ENCODE measurements at places on chromosomes 7 and 10. TPM values are rescaled to one million over a fixed set of nuclear protein-coding genes. Genes with fewer than 3 reads are reported as not detected.

- H3K4me3 ChIP-seq = no peak overlapping the region
- peaks cover 5% of the 10 kb centered on the region for H3K27me3 ChIP-seq
- H3K36me3 ChIP-seq = no peaks in the 10 kb centered on the region
- no peak for DNase-seq
Observed at GRCh38 chr10:1575481-1576244, 161.7 kb downstream of the ADARB2 start.

GRCh38 chr10:58781873-58782488 is 269.3 kb downstream of the BICC1 start:
- H3K27me3 ChIP-seq = no peaks in the 10 kb centered on the region
- no peaks in the 10 kb centered on the region for H3K4me1 ChIP-seq
- H3K27ac ChIP-seq = no peak overlapping the region
- DNase-seq = no peak
- no peaks in the 10 kb centered on the region for H3K36me3 ChIP-seq

- no peaks in the 10 kb centered on the region for H3K27me3 ChIP-seq
- H3K4me1 ChIP-seq = no peaks in the 10 kb centered on the region
- H3K27ac ChIP-seq = no peak overlapping the region
- no peak for DNase-seq
Observed at GRCh38 chr10:24114556-24114955, 94.4 kb upstream of the KIAA1217 start.

DNA sequence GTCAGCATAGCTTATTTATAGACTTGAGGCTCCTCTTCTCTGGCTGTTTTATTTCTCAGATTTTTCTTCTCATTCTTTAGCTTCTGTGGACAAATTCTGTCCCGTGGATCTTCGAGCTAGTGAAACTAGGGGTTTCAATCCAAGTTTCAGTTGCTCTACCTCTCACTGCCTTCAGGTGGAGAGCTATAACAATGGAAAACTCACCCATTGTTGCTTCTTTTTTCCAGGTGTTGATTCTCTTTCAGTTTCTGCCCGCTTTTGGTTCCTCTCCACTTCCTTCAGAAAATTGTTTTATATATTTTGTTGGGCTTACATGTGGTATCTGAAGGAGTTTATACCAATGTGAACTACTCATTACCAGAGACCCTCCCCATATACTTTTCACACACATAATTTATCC is 266.1 kb downstream of the TCF7L2 start:
- H3K36me3 ChIP-seq = no peaks in the 10 kb centered on the region
- no peak overlapping the region for H3K27ac ChIP-seq
- no peaks in the 10 kb centered on the region for H3K4me1 ChIP-seq

DNA sequence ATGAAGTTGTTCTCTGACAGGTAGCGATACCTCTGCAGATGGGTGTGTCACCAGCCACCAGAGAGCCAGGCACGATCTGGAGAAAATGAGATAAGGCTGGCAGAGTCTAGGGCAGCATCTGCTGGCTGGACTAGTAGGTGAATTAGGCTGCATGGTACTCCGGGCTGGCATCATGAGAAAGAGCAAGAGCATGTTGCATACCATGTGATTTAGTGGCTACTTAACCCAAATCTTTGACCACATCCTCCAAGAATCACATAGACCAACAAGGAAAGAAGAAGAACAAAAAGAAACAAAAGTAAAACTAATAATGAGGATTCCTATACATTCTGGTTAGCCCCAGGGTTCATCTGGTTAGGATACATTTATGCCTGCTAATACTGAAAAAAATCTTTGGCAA is 23.4 kb upstream of the FAM170B start:
- no peak overlapping the region for H3K4me3 ChIP-seq
- peaks cover 22% of the 10 kb centered on the region for H3K4me1 ChIP-seq
- no peak for DNase-seq
- peaks cover 9% of the 10 kb centered on the region for H3K27me3 ChIP-seq
- peaks cover 5% of the 10 kb centered on the region for H3K36me3 ChIP-seq

GRCh38 chr10:124062390-124062789 is 31.0 kb downstream of the CHST15 start:
- H3K27ac ChIP-seq = no peak overlapping the region
- H3K4me3 ChIP-seq = no peak overlapping the region

- H3K4me1 ChIP-seq = peaks cover 32% of the 10 kb centered on the region
- no peak overlapping the region for H3K27ac ChIP-seq
- no peak overlapping the region for H3K4me3 ChIP-seq
- no peak for DNase-seq
- H3K36me3 ChIP-seq = peaks cover 2% of the 10 kb centered on the region
- H3K27me3 ChIP-seq = peaks cover 91% of the 10 kb centered on the region
Observed at GRCh38 chr10:100733329-100733728, 12.1 kb upstream of the PAX2 start.

DNA sequence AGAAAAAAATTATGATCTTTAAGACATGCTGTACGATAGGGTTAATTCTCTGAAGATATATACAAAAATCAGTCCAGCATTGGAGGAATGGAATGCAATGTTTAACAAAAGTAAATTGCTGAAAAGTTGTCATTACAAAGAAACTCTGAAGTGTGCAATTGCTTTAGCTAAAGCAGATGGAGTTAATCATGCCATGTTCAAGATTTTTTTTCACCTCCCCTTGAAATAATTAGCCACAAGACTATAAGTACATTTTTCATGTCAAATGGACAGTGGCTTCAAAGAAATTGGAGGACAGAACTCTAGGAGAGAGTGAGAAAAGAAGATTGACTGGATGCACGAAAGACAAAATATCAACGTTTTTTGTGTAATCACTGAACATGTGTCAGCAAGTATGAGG is 63.1 kb upstream of the MEOX2 start:
- no peak overlapping the region for H3K4me3 ChIP-seq
- no peaks in the 10 kb centered on the region for H3K4me1 ChIP-seq
- H3K36me3 ChIP-seq = no peaks in the 10 kb centered on the region
- DNase-seq = no peak

- DNase-seq = no peak
- H3K4me3 ChIP-seq = peak overlapping the region; percentile 97
- H3K27ac ChIP-seq = peak overlapping the region; percentile 99
- peaks cover 34% of the 10 kb centered on the region for H3K36me3 ChIP-seq
- peaks cover 88% of the 10 kb centered on the region for H3K4me1 ChIP-seq
Observed at GRCh38 chr7:150736864-150737263, 354 bp upstream of the GIMAP5 start.

GRCh38 chr10:71266147-71266917 is 52.7 kb upstream of the SLC29A3 start:
- peaks cover 5% of the 10 kb centered on the region for H3K27me3 ChIP-seq
- H3K27ac ChIP-seq = no peak overlapping the region
- DNase-seq = no peak
- H3K4me1 ChIP-seq = no peaks in the 10 kb centered on the region
- H3K36me3 ChIP-seq = no peaks in the 10 kb centered on the region

DNA sequence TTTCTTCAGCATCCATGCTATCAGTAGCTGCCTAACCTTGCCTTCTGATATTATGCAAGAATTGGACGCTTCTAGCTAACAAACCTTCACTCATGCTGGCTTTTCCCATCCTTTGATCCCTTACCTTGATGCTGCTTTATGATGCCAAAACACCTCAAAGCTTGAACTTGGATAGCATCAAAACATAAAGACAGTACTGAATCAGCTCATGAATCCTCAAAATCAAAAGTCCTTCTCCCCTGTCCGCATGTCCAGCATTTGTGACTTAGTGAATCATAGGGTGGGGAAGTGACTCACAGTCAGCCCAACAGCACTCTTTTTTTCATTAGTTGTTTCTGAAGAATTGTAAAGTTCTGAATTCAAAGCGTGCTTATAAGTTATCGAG is 89.5 kb upstream of the PIK3CG start:
- no peak overlapping the region for H3K27ac ChIP-seq
- no peak for DNase-seq
- H3K4me3 ChIP-seq = no peak overlapping the region
- peaks cover 37% of the 10 kb centered on the region for H3K4me1 ChIP-seq

DNA sequence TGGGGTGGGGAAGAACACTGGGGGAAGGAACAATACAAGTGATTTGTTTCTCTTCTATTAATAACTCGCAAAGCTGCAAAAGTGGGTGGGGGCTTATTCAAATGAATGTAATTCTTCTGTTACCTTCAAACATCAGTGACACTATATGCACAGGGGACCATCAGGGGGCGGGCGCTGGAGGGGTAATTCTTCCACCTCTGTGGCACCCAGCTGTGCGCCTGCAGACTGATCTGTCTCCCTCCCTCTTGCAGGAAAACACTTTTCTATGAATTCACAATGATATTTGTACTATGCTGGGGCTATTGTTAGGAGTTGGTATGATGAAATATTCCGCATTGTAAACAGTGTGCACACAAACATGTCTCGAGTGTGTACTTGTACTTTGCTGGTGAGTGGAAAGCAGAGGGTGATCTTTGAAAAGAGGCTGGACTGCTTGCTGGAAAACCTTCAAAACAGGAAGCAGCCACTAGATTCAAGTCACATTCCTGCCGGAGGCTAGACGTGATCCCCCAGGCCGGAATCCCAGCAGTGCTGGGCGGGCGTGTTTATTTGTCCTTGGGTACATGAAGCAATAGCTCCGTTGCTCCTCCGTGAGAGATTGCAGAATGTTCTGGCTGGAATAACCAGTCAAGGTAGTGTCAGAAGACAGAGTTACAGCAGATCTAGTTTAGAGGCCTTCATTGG is 15.8 kb upstream of the BNIP3 start:
- peaks cover 13% of the 10 kb centered on the region for H3K27me3 ChIP-seq
- H3K4me3 ChIP-seq = no peak overlapping the region
- H3K4me1 ChIP-seq = no peaks in the 10 kb centered on the region
- no peaks in the 10 kb centered on the region for H3K36me3 ChIP-seq
- no peak for DNase-seq
- no peak overlapping the region for H3K27ac ChIP-seq

GRCh38 chr10:22548344-22548743 is 166.0 kb downstream of the PIP4K2A start:
- no peak overlapping the region for H3K27ac ChIP-seq
- no peaks in the 10 kb centered on the region for H3K27me3 ChIP-seq
- peaks cover 42% of the 10 kb centered on the region for H3K36me3 ChIP-seq
- DNase-seq = no peak

DNA sequence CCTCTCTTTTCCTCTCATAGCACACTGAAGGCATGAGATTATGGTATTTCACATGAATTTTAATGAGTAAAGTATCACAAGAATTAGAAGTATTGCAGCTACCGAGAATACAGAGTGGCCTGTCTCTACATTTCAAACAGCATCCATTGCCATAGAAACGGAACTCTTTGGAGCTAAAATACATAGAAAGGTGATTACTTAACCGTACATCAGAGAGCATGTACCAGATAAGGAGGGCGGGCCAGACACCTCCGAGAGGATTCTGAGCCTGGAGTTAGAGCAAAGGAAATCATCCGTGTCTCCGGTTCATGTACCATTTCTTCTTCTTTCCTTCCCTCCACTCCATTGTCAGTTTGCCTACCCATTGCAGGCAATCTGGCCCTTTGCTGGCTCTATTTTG is 196.7 kb downstream of the KLF6 start:
- H3K4me3 ChIP-seq = no peak overlapping the region
- no peak overlapping the region for H3K27ac ChIP-seq
- no peaks in the 10 kb centered on the region for H3K36me3 ChIP-seq
- DNase-seq = no peak

DNA sequence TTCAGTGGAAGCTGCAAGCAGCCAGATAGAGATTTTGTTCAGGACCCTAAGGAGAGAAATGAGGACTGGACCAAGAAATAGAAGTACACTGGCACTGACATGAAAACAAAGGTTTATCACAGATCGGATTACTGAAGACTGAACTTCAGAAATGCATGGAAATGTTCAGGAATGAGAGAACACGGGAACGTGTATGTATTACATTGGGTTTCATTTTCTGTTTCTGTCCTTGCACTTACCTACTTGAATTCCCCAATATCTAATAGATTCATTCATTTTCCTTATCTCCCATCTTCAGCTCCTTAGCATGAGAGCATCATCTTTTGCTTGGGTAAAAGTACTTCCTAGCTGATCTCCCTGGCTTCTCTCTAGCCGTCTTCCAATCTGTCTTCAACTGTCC is 114.5 kb downstream of the CACNB2 start:
- H3K27me3 ChIP-seq = peaks cover 4% of the 10 kb centered on the region
- H3K4me1 ChIP-seq = no peaks in the 10 kb centered on the region
- H3K36me3 ChIP-seq = no peaks in the 10 kb centered on the region
- H3K4me3 ChIP-seq = no peak overlapping the region
- DNase-seq = no peak

GRCh38 chr10:52056291-52056690 is 257.8 kb upstream of the DKK1 start:
- no peaks in the 10 kb centered on the region for H3K36me3 ChIP-seq
- H3K27ac ChIP-seq = no peak overlapping the region
- no peaks in the 10 kb centered on the region for H3K4me1 ChIP-seq
- DNase-seq = no peak
- no peaks in the 10 kb centered on the region for H3K27me3 ChIP-seq
- H3K4me3 ChIP-seq = no peak overlapping the region

- no peak for DNase-seq
- peaks cover 3% of the 10 kb centered on the region for H3K4me1 ChIP-seq
- peaks cover under 1% of the 10 kb centered on the region for H3K27me3 ChIP-seq
- H3K36me3 ChIP-seq = peaks cover 30% of the 10 kb centered on the region
- H3K27ac ChIP-seq = no peak overlapping the region
Observed at GRCh38 chr10:95850791-95851190, 57.0 kb upstream of the CC2D2B start.

GRCh38 chr7:46996972-46997371 is 584.9 kb downstream of the TNS3 start:
- no peak for DNase-seq
- H3K4me3 ChIP-seq = no peak overlapping the region
- H3K27me3 ChIP-seq = no peaks in the 10 kb centered on the region
- H3K4me1 ChIP-seq = no peaks in the 10 kb centered on the region

- no peak overlapping the region for H3K27ac ChIP-seq
- H3K4me1 ChIP-seq = peaks cover 44% of the 10 kb centered on the region
- H3K27me3 ChIP-seq = no peaks in the 10 kb centered on the region
- DNase-seq = no peak
- H3K4me3 ChIP-seq = no peak overlapping the region
Observed at GRCh38 chr7:87159538-87159937, 7.3 kb downstream of the DMTF1 start.

DNA sequence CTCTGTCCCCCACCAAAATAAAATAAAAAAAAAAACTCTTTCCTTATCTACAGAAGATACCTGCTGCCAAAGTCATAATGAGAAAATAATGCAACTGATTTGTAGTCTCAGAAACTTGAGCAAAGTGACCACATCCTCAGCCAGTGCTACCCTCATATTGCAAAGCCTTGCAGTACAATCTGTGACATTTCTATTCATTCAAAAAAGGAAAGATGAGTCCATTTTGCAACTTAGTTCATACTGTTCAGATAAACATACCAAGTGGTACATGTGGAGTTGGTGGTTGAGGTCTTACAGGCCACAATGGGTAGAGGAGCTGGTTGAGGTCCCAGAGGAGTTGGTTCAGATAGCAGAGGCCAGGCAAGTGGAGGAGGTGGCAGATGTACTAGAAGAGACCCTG is 6.5 kb upstream of the EIF5AL1 start:
- H3K27me3 ChIP-seq = peaks cover 20% of the 10 kb centered on the region
- H3K4me3 ChIP-seq = no peak overlapping the region
- H3K4me1 ChIP-seq = peaks cover 15% of the 10 kb centered on the region
- no peaks in the 10 kb centered on the region for H3K36me3 ChIP-seq
- no peak for DNase-seq

SERPINE1 gene
- total RNA-seq = 0.36 TPM

KCNMA1 gene
- not detected for total RNA-seq

OGDHL gene
- total RNA-seq = 2.8 TPM

GBX1 gene
- not detected for total RNA-seq

ITGB8 gene
- total RNA-seq = not detected

FXYD4 gene
- 0.44 TPM for total RNA-seq

SYPL1 gene
- total RNA-seq = 24.9 TPM

PDLIM1 gene
- 2.9 TPM for total RNA-seq

NACAD gene
- total RNA-seq = 0.05 TPM

TRIM50 gene
- not detected for total RNA-seq

ITGA8 gene
- total RNA-seq = not detected

CFAP46 gene
- not detected for total RNA-seq

ZNF862 gene
- 19.3 TPM for total RNA-seq

TMEM130 gene
- 0.42 TPM for total RNA-seq
